ENCODE measurements at places on chromosomes 3 and 15.

GRCh38 chr15:90044916-90045371 lies 43.8 kb downstream of the ZNF710 start:
- DNase-seq = no peak

DNA sequence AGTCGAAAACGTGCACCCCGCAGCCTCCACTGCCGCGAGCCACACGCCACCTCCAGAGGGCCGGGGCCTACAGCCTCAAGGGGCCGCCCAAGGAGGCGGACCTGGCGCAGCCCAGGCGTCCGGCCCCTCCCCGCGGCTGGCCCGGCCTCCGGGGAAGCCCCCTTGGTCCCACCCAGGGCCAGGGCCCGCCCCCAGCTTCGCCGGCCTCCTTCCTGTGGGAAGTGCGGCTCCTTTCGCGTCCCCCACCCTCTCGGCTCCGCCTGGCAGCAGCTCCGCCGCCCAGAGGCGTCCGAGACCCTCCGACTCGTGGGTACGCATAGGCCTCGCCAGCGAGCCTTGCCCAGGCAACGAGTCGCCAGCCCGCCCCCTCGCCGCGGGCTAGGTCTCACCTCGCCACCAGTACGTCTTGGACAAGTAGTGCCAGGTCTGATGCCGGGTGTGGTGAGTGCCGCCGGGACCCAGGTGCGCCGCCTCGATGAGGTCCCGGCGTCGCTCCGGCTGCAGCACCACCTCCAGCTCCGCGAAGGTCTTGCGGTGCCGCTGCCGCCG lies 642 bp downstream of the ZBTB11 start:
- DNase-seq = peak; percentile 90

- no peak for DNase-seq
Measured at GRCh38 chr3:101851072-101851770, 1.9 kb downstream of the NFKBIZ start.

GRCh38 chr3:119457246-119457645 lies 6.2 kb downstream of the TMEM39A start:
- no peak for DNase-seq

GRCh38 chr3:55567615-55568014 lies 80.5 kb upstream of the WNT5A start:
- no peak for DNase-seq

Data from stimulated activated CD8-positive, alpha-beta memory T cell treated with anti-CD3 and anti-CD28 coated beads, Interleukin-4, amount 100 ng/mL, for 4 hours (primary cell).